Caco-2 (cell line): ENCODE measurements at places on chromosomes 16 and 17. TPM values are rescaled to one million over a fixed set of nuclear protein-coding genes. Genes with fewer than 3 reads are reported as not detected.

BAHCC1 gene
- total RNA-seq = 10.2 and 15.5 TPM in 2 replicates

GRCh38 chr16:89018282-89019158, 41.5 kb upstream of the CBFA2T3 start:
- H3K36me3 ChIP-seq = no peaks in the 10 kb centered on the region
- H3K4me1 ChIP-seq = no peaks in the 10 kb centered on the region
- H3K27ac ChIP-seq = no peak overlapping the region
- no peak for DNase-seq

DNA sequence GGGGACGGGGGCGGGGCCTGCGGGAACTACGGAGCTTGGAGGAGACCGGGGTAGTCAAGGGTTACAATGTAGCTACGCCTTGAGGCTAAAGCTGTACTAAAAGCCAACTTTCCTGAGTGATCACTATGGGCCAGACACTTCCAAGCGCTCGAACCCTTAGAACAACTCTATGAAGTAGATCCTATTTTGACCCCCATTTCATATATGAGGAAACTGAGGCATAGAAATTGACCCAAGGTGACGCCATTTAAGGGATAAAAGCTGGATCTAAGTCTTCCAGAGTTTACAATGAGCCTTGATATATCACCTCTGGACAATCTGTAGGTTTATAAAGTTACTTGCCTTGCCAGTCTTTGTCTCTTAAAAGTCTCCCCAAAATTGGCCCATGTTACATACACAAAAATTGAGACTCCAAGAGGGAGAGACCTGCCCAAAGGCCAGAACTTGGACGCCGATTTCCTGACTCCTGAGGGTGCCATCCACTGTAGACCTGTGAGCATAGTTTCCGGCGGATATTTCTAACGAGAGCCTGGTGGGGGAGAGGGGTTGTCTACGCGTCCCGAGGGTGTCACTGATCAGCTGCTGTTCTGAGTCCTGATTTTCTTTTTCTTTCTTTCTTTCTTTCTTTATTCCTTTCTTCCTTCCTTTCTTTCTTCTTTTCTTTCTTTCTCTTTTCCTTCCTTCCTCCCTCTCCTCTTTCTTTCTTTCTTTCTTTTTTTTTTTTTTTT, 555 bp upstream of the NCBP3 start:
- no peak overlapping the region for H3K4me3 ChIP-seq
- H3K36me3 ChIP-seq = no peaks in the 10 kb centered on the region
- H3K27ac ChIP-seq = no peak overlapping the region
- DNase-seq = no peak
- H3K27me3 ChIP-seq = no peaks in the 10 kb centered on the region

RGS11 gene
- total RNA-seq = 5.3 and 8.9 TPM in 2 replicates

ADGRG3 gene
- total RNA-seq = 0.25 TPM in 1 of 2 replicates, not detected in the other

DNA sequence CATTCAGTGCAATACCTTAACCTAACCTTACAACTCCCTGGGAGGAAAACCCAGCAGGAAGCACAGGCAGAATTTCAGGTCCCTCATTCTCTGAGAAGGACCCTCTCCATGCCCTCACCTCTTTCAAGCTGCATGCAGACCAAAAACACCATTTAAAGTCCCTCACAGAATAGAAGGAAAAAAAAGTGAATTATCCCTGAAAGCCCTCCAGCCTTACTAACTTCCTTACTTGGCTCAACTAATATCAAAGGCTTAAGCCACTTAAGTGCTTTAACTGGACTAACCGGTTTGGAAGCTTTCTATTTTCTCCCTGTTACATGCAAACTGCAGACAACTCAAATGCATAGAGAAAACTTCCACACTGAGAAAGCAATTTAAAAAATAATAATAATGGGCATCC, 60.5 kb downstream of the ADAMTS18 start:
- H3K4me1 ChIP-seq = peaks cover 31% of the 10 kb centered on the region
- no peaks in the 10 kb centered on the region for H3K27me3 ChIP-seq

DNA sequence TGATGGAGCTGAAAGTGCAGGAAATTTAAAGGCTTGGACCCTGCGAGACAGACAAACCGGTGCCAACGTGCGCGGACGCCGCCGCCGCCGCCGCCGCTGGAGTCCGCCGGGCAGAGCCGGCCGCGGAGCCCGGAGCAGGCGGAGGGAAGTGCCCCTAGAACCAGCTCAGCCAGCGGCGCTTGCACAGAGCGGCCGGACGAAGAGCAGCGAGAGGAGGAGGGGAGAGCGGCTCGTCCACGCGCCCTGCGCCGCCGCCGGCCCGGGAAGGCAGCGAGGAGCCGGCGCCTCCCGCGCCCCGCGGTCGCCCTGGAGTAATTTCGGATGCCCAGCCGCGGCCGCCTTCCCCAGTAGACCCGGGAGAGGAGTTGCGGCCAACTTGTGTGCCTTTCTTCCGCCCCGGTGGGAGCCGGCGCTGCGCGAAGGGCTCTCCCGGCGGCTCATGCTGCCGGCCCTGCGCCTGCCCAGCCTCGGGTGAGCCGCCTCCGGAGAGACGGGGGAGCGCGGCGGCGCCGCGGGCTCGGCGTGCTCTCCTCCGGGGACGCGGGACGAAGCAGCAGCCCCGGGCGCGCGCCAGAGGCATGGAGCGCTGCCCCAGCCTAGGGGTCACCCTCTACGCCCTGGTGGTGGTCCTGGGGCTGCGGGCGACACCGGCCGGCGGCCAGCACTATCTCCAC, at the start of gene NOG:
TSS of gene NOG (plus strand) at position 54 of the 674 bp plus-strand sequence. CDS start at position 579, 525 bp downstream.
- peaks cover 10% of the 10 kb centered on the region for H3K27me3 ChIP-seq
- H3K36me3 ChIP-seq = no peaks in the 10 kb centered on the region
- DNase-seq = peak; percentile 72
- no peak within 1 kb of the TSS for H3K27ac ChIP-seq
- H3K4me1 ChIP-seq = peaks cover 24% of the 10 kb centered on the region
- H3K4me3 ChIP-seq = peak within 1 kb of the TSS; percentile 45

GRCh38 chr16:21642861-21643260, 9.5 kb downstream of the IGSF6 start:
- DNase-seq = no peak
- no peaks in the 10 kb centered on the region for H3K27me3 ChIP-seq
- H3K4me1 ChIP-seq = peaks cover 4% of the 10 kb centered on the region; the same call in 1 of the 2 replicates
- H3K36me3 ChIP-seq = no peaks in the 10 kb centered on the region

DNA sequence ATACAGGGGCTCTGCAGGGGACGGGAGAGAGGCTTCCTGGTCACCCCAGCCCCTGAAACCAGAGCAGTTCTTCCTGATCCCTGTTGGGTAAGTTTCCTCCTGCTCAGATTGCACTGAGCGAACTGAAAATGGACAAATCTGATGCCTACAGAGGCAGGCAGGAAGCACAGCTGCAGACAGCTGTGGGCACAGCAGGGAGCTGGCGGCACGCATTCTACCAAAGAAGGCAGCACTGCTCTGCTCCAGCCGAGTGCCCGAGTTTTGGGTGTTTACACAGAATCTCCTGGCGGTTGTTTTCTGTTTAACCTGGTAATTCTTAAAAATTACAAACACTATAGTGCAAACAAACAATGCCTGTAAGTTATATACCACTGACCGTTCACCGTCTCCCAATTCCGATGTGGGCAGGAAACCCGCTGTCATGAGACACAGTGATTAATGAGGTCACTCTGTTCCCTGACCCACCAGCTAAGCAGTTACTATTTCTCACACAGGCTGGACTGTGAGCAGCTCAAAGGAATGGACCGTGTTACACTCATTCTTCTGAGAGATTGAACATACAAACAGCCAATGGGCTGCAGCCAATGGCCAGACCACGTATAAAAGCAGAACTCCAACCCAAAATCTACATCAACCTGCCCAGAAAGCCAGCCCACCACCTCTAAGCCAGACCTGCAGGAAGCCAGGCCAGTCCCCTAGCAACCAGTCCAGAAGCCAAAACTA, 25.5 kb downstream of the NSMCE1 start:
- H3K27me3 ChIP-seq = no peaks in the 10 kb centered on the region
- H3K4me1 ChIP-seq = 0 out of 2 replicates have a peak, but pooled peaks cover 4% of the 10 kb centered on the region
- no peaks in the 10 kb centered on the region for H3K36me3 ChIP-seq
- H3K4me3 ChIP-seq = no peak overlapping the region
- H3K27ac ChIP-seq = no peak overlapping the region

DNA sequence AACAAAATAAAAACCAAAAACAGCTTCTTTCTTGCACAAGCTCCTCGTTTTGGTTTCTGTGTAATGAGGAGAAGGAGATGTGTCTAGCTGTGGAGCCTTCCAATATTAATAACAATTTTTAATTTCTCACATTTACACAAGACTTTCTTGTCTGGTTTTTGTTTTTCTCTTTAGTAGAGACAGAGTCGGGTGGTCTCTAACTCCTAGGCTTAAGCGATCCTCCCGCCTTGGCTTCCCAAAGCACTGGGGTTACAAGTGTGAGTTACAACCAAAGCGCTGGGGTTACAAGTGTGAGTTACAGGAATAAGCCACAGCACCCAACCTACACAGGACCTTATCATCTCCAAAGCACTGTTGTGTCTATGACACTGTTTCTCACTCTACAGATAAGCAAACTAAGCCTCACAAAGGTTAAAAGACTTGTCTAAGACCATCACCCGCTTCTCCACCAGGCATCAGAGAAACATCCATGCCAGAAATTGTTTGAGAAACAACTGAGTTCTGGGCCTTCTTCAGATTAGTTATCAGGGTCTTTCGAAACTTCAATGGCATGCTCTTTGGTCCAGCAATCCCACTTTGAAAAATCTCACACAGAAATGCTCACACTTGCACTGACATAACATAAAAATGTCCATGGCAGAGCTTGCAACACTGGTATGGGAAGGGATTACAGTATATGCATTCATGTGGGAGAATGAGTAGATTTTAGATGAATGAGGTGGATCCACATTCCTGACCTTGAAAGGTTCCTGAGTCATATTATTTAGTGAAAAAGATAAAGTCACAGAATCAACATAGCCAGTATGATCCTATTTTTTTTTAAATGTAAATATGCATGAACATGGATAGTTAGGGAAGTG, 3.9 kb downstream of the ABAT start:
- no peaks in the 10 kb centered on the region for H3K27me3 ChIP-seq
- DNase-seq = peak; percentile 77
- peak overlapping the region; percentile 85 for H3K27ac ChIP-seq

MT1X gene
- 4.4 and 18.3 TPM in 2 replicates for total RNA-seq

- no peaks in the 10 kb centered on the region for H3K27me3 ChIP-seq
- H3K36me3 ChIP-seq = no peaks in the 10 kb centered on the region
- 0 out of 2 replicates have a peak, but pooled peaks cover 5% of the 10 kb centered on the region for H3K4me1 ChIP-seq
- no peak overlapping the region for H3K4me3 ChIP-seq
- H3K27ac ChIP-seq = no peak overlapping the region
- peak; percentile 59 for DNase-seq
Measured at GRCh38 chr16:78122774-78123315, 23.4 kb downstream of the WWOX start.

DNA sequence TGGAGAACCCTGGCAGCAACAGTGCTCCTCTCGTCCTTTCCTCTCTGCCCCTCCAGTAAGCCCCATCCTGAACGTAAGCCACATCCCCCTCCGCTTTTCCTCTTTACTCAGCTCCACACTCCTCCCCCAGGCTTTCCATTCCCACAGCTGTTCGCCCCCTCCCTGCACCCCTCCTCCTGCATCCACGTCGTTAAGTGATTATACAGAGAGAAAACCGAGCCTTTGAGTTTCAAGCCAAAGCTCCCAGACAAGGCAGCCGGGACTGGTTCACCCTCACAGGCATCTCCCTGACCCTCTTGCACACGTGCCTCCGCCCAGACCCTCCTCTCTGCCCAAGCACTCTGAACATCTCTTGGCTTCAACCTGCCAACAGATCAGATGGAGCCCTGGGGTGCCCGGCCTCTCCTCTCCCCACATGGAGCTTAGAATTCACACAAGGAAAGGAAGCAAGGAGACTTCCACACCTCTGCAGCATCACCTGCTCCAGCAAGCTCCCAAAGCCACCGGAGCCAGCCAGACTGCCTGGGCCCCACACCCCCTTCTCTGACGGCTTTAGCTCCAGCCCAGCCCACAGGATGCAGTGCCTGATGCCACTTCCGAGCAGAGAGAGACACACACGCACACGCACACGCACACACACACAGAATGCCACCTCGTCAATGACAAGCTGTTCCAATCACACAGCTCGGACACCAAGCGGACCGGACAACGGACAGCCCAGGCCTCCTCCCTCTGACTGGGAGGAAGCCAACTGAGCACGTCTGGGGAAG, 99.9 kb upstream of the CCL2 start:
- H3K27ac ChIP-seq = no peak overlapping the region
- no peak for DNase-seq
- no peaks in the 10 kb centered on the region for H3K4me1 ChIP-seq

APOH gene
- total RNA-seq = 135 and 139 TPM in 2 replicates

DNA sequence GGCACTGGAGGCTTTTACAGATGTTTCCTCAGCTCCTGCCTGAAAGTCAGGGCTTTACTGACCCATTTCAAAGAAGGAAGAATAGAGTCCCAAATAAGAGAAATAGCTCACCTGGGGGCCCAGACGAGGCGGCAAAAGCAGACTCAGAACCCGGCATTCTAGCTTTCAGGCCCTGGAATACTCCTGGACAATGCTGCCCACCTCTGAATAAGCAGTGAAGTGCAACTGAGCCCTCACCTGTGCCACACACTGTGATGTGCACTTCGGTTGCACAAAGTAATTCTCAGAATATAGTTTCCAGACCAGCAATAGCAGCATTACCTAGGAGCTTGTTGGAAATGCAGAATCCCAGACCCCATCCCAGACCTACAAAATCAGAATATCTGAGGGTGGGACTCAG, 54.6 kb downstream of the ZNF423 start:
- no peak overlapping the region for H3K27ac ChIP-seq
- DNase-seq = no peak
- H3K4me3 ChIP-seq = no peak overlapping the region
- no peaks in the 10 kb centered on the region for H3K36me3 ChIP-seq

- H3K36me3 ChIP-seq = no peaks in the 10 kb centered on the region
- H3K4me1 ChIP-seq = peaks cover 5% of the 10 kb centered on the region; the same call in 1 of the 2 replicates
- H3K27ac ChIP-seq = no peak overlapping the region
- DNase-seq = no peak
- no peak overlapping the region for H3K4me3 ChIP-seq
Measured at GRCh38 chr17:78645421-78646295, 68.5 kb upstream of the DNAH17 start.

DNA sequence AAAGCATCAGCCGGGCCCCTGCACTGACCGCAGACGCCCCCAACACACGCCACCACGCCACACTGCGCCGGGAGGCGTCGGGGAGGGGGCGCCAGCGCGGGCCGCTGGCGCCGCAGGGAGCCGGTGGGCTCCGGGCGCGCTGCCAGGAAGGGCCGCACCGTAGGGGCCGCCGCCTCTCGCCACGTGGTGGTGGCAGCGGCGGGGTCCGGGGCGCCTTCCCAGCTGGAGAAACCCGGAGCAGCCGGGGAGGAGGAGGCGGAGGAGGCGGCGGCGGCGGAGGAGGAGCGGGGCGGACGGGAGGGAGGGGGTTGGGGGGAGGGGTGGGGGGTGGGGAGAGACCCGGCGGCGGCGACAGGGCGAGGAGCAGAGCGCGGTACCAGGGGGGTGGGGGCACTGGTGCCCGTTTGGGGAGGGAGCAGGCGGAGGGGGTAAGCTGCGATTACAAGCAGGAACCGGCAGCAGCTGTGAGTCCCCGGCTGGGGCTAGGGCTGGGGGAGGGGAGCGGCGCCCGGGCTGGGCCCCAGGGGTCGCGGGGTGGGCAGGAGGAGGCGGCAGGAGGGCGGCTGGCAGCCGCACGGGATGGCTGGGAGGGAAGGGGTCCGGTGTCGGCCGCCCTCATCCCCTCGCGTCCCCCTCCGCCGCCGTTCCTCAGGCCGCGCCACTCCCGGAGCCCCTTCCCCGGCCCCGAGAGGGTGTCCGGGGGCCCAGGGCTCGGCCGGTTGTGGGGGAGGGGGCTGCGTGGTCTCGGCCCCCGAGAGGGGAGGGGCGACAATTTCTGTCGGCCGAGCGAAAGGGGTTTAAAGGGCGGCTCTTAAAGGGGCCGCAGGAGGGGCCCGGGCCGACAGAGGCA, at the start of gene TBKBP1:
TSS of gene TBKBP1 (plus strand) at position 431 of the 850 bp plus-strand sequence. CDS start 1,952 bp downstream, outside the sequence.
- H3K27me3 ChIP-seq = no peaks in the 10 kb centered on the region
- no peaks in the 10 kb centered on the region; the same call in 1 of the 2 replicates for H3K36me3 ChIP-seq
- H3K4me3 ChIP-seq = peak within 1 kb of the TSS; percentile 88
